ENCODE measurements at places on chromosomes 12 and 14.

DNA sequence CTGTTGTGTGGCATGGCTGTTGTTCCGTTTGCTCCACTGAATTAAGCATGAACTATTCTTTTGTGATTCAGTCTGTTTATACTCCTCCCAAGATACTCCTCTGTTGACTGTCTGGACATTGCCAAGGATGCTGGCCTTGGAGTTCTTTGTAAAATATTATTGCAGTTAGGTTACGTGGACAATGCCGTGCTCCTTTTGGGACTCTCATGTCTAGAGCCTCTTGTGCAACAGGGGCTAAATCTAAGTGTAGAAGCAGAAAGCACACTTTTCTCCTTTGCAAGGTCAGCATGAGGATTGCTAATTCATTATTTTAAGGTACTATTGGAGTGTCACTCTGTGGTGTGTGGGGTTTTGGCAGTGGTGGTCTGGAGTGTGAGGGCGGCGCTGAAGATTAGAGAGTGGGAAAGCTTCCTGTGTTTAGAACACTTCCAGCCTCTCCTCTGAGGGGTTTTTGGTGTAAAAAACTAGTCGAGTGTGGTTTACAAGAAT, 125.4 kb downstream of the SAMD4A start:
- H3K27me3 ChIP-seq = no peaks in the 10 kb centered on the region
- no peak for DNase-seq
- no peak overlapping the region for H3K27ac ChIP-seq
- H3K4me3 ChIP-seq = no peak overlapping the region
- peaks cover 21% of the 10 kb centered on the region for H3K4me1 ChIP-seq

DNA sequence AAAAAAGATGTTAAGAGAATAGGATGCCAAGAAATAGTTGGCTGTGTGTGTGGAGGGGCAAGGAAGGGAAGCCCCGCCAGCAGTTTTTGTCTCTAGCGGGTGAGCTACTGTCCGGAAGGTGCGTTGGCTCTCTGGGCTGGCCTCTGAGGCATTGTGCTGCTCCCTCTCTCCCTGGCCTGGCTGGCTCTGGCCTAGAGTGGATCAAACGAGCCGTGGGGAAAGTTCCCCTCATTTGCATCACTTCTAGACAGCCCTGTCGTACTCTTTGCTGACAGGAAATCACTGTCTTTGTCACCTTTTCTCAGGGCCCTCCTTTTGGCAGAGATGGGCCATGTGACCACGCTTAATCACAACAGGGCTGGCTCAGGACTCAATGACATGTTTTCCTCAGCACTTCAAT, 236.1 kb upstream of the NPAS3 start:
- peak; percentile 17 for DNase-seq
- H3K36me3 ChIP-seq = no peaks in the 10 kb centered on the region
- no peak overlapping the region for H3K4me3 ChIP-seq
- H3K27me3 ChIP-seq = no peaks in the 10 kb centered on the region

GRCh38 chr12:118269806-118270205, 102.9 kb downstream of the TAOK3 start:
- H3K4me3 ChIP-seq = no peak overlapping the region
- H3K27me3 ChIP-seq = no peaks in the 10 kb centered on the region
- H3K27ac ChIP-seq = no peak overlapping the region
- DNase-seq = no peak
- peaks cover 6% of the 10 kb centered on the region for H3K4me1 ChIP-seq
- peaks cover 4% of the 10 kb centered on the region for H3K36me3 ChIP-seq

- no peaks in the 10 kb centered on the region for H3K27me3 ChIP-seq
- peaks cover 6% of the 10 kb centered on the region for H3K4me1 ChIP-seq
- no peak overlapping the region for H3K27ac ChIP-seq
- no peak for DNase-seq
Observed at GRCh38 chr14:20996521-20996920, 2.6 kb upstream of the SLC39A2 start.

DNA sequence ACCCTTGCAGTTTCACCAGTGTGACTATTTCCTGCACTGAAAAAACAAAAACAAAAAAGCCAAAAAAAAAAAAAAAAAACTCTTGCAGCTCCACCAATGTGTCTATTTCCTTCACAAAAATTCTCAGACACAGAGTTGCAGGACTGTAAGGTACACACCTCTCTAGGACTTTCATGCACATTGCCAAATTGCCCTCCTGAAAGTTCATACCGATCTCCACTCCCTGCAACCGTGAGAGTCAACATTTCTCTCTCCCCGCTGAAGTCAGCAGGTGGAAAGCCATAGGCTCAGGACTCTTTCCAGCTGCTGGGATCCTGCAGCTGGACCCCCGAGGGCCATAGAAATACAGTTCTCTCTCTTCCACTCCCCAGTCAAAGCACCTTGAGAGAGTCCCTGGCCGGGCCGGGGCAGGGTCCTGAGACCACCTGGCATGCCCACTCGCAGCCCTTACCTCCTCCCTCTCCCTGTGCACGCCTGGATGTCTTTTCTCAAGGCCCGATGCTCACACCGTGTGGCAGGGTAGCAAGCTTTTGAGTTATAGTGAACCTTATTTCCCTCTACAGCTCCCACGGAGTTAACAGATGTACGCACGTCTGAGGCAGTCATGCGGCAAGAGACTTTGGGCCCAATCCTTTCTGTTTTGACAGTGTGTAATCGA, 23.6 kb downstream of the MMAB start:
- no peak for DNase-seq
- H3K27ac ChIP-seq = no peak overlapping the region
- H3K4me1 ChIP-seq = peaks cover 3% of the 10 kb centered on the region

- H3K27me3 ChIP-seq = no peaks in the 10 kb centered on the region
- no peak overlapping the region for H3K4me3 ChIP-seq
- H3K27ac ChIP-seq = no peak overlapping the region
- H3K36me3 ChIP-seq = no peaks in the 10 kb centered on the region
Observed at GRCh38 chr12:96578526-96579125, 89.2 kb downstream of the CFAP54 start.

- H3K4me3 ChIP-seq = no peak overlapping the region
- no peaks in the 10 kb centered on the region for H3K4me1 ChIP-seq
- no peak overlapping the region for H3K27ac ChIP-seq
- no peaks in the 10 kb centered on the region for H3K27me3 ChIP-seq
Observed at GRCh38 chr14:77914073-77914721, 114.3 kb downstream of the ADCK1 start.

DNA sequence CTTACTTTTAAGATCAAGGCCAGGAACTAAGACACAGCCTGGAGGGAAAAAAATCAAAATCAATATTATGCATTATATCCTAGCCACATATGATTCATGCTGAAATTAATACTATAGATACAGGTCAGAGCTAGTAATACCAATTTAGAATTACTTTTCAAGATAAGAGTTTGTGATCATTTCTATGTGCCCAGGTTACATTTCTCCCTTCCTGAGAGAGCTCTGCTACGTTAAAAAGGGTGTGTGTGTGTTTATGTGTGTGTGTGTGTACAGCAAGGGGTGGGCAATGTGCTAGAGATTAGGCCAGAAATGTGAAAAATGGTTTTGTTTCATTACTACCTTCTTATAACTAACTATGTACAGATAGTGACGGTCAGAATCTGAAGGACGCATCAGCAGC, 223.9 kb upstream of the FLRT2 start:
- H3K4me1 ChIP-seq = no peaks in the 10 kb centered on the region
- H3K4me3 ChIP-seq = no peak overlapping the region
- no peaks in the 10 kb centered on the region for H3K36me3 ChIP-seq

Data from memory B cell (primary cell).